ENCODE measurements at places on chromosomes 1 and 21.

GRCh38 chr1:160781914-160782689, 13.9 kb upstream of the LY9 start:
- DNase-seq = no peak

DNA sequence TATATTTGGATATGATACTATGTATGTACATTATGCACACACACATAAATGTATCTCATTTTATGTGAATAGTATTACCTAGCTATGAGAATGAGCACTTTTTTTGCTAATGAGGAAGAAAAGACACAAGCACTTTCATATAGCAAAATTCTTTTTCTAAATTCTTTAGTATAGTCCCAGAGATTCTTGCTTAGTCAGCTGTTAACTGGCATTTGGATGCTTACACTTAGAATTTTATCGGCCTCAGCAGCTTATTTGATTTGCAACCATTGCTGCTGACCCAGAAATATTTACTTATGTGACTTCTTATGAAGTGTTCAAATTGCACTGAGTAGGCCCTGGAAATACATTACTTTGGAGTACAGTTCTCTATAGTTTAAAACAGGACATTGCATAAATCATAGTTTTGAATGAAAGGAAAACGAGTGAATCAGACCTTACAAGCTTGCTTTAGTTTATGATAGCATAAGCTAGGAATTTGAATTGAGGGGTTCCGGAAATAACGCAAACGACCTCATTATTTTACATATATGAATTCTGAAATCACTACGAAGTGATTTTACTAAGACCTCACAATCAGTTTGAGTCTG, 653.9 kb upstream of the NEGR1 start:
- peak; percentile 38 for DNase-seq

- DNase-seq = no peak
Observed at GRCh38 chr1:113958691-113959090, 20.6 kb upstream of the OLFML3 start.

DNA sequence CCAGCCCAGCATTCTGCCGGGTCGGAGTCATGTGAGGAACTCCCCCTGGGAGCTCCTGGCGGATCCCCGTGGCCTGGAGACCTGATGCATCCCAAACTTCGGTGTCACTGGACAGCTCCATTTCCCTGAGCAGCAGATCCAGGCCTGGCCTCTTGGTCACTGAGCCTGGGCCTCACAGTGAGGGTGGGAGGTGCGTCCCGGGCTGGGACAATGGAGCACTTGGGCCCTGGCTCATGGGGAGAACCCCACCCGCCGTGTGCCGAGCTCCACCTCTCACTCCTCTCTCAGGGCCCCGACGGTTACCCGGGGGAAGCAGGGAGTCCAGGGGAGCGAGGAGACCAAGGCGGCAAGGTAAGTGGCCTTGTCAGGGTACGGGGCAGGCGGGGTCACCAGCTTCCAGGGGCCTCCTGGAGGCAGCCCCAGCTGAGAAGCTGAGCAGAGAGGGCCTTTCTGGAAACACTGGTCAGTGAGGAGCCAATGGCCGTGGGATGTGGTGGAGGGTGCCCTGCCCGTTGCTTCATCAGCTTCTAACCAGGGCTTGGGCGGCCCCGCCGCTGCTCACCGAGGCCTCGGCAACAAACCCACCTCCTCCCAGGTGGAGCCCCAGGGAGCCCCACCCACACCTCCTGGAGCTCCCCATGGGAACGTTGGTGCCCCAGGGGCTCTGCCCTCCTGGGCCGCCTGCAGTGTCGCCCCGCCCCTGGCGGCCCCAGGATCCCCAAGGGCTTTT, 19.8 kb downstream of the COL6A2 start:
- DNase-seq = no peak

GRCh38 chr1:14328685-14329084, 269.8 kb upstream of the KAZN start:
- DNase-seq = no peak

DNA sequence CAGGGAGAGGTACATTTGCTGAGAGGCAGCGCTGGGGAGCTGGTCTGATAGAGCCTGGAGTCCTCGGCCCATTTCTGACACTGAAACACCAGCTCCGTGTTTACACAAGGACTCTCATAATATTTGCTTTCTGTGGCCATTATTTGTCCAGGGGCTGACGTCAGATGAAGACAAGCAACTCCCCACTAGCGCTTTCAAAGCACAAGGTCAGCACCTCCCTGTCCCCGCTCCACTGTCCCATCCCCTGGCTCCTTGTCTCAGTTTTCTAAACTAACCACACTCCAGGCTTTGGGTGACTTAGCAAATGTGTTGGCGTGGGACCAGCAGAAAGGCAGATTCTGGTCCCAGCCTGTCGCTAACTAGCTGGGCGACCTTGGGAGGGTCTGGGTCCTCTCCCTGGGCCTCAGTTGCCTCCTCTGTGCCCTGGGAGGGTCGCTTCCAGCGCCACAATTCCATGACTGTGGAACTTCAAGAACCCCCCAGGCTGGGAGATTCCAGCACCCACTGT, 37.4 kb upstream of the ZBTB40 start:
- DNase-seq = no peak

GRCh38 chr1:211828584-211829342, 1.8 kb downstream of the LPGAT1 start:
- DNase-seq = no peak

DNA sequence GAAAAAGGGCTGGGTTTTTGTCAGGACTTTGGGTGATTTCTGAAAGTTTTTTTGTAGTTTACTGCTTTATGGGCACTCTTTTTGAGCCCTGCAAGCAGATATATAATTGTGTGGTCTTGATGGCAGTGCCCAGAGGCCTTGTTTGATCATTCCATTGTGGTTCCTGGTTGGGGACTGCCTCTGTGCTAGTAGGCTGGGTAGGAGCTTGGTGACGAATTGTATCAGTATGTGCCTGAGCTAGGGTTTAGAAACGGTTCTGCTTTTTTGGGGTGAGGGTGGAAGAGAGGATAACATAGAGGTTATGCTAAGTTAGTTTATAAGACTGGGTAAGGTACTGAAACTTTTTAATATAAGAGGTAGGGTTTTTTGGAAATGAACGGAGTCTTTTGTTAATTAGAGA, 139.7 kb upstream of the ETV3 start:
- DNase-seq = no peak

DNA sequence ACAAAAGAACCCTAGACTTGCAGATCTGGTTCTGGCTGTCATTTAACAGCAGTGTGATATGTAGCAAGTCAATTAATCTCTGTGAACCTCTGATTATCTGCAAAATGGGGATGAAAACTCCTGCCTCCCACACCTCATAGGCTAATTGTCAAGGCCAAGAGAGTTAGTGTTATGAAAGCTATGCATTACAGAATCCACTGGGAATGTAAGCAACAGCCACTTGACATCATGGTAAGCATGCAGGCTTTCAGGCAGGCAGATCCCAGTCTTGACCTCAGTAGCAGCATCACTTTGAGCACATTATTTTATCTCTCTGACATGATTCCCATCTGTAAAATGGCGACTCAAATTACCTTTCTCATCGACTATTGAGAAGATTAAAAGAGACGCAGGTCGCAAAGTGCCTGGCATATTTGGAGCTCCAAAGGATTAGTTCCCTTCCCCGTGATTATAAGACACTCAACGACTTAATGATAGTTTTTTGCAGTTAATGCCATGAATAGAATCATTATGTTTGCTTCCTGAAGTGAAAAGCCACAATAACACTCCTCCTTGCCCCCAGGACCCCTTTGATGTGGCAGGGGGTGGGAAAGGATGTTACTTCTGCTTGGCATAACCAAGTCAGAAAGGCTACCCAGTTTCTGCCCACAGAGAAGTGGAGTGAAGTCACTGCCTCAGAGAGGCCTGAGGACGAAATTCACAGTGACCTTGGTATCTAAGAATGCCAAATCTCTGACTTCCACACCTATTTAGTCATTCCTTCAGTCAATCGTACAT, 273.0 kb upstream of the NFIA start:
- DNase-seq = no peak

GRCh38 chr1:219160967-219161366, 12.7 kb upstream of the LYPLAL1 start:
- DNase-seq = no peak

DNA sequence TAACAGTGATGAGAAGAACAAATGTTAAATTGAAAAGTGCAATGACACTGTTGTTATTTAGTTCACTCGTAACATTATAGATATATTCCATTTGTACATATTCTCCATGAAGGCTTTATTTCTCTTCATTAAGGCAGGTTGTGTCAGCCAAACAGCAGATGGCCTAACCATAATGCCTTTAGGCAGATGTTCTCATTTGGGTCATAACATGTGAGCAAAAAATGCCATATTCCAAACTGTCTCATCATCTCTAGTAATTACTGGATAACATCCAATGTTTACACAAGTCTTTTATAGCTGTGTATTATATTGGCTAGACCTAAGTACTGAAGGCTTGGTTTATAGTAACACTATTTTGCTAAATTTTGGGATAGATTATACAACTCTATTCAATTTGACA, 87.2 kb upstream of the CHODL start:
- DNase-seq = no peak

GRCh38 chr1:214979191-214979590, 103.3 kb upstream of the KCNK2 start:
- DNase-seq = no peak

- no peak for DNase-seq
Observed at GRCh38 chr1:59104191-59104760, 192.6 kb upstream of the FGGY start.

- no peak for DNase-seq
Observed at GRCh38 chr21:42093186-42093585, 22.1 kb downstream of the UMODL1 start.

- DNase-seq = no peak
Observed at GRCh38 chr21:41973427-41973831, 19.6 kb upstream of the C2CD2 start.

DNA sequence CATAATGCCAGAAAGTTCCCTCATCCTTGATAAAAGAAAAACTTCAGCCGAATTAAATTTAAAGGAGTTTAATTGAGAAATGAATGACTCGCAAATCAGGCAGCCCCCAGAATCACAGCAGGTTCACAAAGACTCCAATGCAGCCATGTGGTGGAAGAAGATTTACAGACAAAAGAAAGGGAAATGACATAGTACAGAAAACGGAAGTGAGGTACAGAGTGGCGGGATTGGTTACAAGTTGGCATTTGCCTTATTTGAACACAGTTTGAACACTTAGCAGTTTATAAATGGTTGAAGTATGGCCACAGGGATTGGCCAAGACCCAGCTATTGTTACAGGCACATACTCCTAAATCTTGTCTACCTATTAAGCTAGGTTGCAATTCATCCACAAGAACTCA, 46.6 kb downstream of the HIVEP3 start:
- DNase-seq = no peak

DNA sequence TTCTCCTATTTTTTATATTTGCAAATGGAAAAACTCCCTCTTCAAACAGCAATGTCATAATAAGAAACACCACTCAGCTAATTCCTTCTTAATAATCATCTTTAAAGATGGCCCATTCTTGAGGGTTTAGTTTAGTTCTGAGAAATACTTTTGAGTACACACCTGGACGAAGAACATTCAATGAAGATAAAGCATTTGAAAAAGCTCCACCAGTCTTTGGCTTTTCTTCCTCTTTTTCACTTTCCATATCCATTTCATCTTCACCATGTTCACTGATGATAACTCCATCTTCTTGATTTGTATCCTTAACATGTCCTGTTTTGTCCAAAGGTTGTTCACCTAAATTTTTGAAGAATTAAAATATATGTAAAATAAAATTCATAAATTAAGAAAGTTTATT, 7.4 kb downstream of the PAXBP1 start:
- no peak for DNase-seq

GRCh38 chr21:31136891-31137290, 98.6 kb upstream of the KRTAP19-8 start:
- peak; percentile 21 for DNase-seq

DNA sequence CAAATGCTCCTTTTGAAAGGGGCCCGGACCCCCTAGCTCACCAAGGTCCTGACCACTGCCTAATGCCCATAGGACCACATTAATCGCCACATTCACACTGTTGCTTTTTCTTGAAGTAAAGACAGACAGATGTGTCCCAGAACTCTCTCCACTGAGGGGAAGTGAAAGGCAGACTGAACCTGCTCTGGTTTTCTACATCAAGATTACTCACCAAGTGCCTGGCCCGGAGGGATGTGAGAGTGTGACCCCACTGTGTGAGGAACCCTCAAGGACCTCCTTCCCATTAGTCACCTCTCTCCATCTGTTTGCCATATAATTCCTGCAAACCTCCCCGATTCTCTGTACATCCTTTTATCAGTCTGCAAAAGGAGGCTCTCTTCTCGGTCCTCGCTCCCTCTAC, 381.5 kb downstream of the OMA1 start:
- no peak for DNase-seq

DNA sequence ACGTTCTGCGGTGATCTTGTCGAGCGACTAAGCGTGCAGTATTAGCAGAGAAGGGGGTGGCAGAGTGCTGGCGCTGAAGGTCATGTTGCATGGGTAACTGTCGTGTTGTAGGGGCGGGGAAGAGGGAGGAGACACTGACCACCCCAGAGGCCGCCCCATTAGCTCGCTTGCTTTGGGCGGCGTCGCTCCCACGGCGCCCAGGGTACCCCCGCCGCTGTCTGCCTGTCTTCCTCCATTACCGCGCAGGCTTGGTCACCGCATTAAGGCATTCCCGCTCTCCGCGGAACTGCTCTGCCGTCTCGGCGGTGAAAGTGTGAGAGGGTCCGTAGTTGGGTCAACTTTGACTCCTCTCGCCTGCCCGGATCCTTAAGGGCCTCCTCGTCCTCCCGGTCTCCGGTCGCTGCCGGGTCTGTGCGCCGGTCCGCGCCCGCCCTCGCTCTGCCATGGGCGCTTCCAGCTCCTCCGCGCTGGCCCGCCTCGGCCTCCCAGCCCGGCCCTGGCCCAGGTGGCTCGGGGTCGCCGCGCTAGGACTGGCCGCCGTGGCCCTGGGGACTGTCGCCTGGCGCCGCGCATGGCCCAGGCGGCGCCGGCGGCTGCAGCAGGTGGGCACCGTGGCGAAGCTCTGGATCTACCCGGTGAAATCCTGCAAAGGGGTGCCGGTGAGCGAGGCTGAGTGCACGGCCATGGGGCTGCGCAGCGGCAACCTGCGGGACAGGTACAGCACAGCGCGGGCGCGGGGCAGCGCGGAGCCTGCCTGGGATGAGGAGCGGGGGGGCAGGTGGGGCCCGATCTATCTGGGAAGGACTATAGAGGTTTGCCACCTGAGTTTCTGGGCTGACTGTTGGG, at the start of gene MTARC2:
Gene MTARC2, plus strand, starts transcription at position 234 of the 846 bp plus-strand sequence. Its CDS starts 210 bp downstream, at position 444.
- peak; percentile 85 for DNase-seq

GRCh38 chr1:63615768-63616420, 22.7 kb downstream of the PGM1 start:
- peak; percentile 82 for DNase-seq

GRCh38 chr21:39444421-39445180, 977 bp downstream of the LCA5L start:
- DNase-seq = peak; percentile 39

DNA sequence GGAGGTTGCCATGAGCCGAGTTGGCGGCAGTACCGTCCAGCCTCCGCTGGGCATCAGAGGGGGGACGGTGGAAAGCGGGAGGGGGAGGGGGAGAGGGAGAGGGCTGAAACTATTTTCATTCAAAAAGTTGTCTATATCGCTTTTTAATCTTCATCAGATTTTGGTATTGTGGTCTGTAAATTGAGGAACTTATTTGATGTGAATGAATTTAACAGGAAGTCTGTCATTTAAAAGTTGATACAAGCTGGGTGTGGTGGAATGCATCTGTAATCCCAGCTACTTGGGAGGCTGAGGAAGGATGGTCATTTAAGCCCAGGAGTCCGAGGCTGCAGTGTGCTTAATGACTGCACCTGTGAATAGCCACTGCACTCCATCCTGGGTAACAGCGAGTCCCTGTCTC, 3.0 kb upstream of the EPHX4 start:
- no peak for DNase-seq

- DNase-seq = no peak
Observed at GRCh38 chr21:35128536-35128935, 79.4 kb upstream of the RUNX1 start.

- peak; percentile 42 for DNase-seq
Observed at GRCh38 chr1:41618066-41618825, 133.8 kb upstream of the EDN2 start.

Data from endothelial cell of umbilical vein (primary cell).